ENCODE measurements at places on chromosomes 12 and 14.

DNA sequence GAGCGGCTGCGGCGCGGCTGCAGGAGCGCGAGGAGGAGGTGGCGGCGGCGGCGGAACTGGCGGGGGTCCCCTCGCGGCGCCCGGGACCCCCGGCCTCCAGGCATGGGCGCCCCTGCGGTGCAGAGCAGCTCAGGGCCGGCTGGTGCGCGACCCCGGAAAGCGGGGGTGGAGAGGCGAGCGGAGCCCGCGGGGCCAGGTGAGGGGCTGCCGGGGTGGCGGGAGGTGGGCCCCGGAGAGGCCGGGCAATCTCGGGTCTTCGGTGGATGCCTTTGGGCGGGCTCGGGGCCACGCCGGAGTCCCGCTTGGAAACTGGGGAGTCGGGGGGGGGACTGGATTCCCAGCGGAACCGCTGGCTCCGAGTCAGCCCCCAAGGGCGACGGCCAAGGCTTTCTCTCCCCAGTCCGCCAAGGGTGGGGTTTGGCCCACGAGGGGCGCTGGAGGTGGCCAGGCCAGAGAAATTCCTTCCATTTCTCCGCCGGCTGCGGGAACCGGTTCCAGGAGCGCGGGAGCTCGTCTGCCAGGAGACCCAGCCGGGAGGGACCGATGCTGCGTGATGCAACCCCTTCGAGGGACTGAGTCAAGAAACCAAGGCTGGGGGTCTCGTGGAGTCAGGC, 13.9 kb upstream of the NR4A1 start:
- DNase-seq = no peak

- no peak for DNase-seq
Measured at GRCh38 chr12:49206389-49206788, 17.5 kb upstream of the TUBA1A start.

GRCh38 chr14:78983126-78983525, 813.0 kb downstream of the NRXN3 start:
- no peak for DNase-seq

DNA sequence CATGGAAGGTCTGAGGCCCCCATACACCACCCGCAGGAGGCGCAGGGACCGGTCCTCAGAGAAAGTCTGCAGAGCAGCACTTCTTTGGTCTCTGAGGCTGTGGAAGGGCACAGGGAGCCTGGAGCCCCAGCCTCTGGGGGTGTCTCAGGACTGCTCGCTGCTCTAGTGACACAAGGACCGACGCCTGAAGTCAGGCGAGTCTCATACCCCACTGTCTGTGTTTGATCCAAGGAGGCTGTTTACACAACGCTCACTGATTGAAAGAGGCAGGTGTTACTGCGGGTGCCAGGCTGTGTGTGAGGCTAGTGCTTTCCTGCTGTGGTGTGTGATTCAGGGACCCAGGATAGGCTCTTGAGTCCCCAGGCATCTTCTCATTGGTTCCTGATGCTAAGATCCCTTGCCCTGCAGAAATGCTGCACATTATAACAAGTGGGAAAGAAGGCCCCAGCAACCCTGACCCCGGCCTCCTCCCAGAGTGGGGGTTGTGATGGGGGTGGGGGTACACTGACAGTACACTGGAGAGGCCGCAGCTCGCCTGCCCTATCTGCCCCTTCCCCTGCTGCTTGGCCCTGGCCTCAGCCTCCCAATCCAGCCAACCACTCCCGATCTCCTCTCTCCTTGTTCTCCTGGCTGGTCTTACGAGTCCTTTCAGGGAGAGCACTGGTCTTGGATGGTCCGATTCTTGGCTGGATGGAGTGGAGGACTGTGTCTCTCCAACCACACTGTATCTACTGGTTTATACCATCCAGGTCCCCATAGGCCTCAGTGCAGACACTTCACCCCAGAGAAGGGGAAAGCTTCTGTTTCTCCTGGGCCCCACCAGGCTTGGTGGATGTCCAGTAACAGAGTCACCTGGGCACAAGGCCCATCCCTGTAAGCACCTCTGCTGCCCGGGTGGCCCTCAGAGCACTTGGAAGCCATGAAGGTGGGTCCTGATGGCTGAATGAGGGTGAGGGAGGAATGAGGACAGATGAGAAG, 6.6 kb downstream of the CACNA2D4 start:
- no peak for DNase-seq

DNA sequence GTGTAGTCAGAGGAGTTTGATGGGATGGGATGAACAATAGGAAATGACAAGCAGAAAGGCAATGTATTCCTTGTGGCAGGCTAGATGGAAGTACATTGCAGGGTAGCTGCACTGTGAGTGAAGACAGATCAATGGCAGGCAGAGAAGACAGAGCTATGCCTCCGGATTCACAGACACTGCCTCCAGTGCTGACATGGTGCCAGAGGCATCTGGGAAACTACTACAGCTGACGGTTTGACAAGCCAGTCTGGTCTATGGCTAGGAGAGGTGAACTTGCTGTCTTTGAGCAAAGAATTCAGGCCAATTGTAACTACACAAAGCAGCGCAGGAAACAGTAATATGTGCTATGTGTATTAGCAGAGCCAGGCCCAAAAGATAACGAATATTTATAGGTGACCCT, 193.5 kb downstream of the DIO2 start:
- no peak for DNase-seq

- no peak for DNase-seq
Measured at GRCh38 chr14:78170203-78170602, at the start of gene NRXN3. NRXN3 (plus strand) TSS chr14:78170373; CDS start chr14:78243094, 72,721 bp downstream.

- DNase-seq = no peak
Measured at GRCh38 chr12:123907726-123908476, 64.7 kb downstream of the CCDC92 start.

GRCh38 chr12:11719678-11720099, 70.2 kb downstream of the ETV6 start:
- DNase-seq = no peak

DNA sequence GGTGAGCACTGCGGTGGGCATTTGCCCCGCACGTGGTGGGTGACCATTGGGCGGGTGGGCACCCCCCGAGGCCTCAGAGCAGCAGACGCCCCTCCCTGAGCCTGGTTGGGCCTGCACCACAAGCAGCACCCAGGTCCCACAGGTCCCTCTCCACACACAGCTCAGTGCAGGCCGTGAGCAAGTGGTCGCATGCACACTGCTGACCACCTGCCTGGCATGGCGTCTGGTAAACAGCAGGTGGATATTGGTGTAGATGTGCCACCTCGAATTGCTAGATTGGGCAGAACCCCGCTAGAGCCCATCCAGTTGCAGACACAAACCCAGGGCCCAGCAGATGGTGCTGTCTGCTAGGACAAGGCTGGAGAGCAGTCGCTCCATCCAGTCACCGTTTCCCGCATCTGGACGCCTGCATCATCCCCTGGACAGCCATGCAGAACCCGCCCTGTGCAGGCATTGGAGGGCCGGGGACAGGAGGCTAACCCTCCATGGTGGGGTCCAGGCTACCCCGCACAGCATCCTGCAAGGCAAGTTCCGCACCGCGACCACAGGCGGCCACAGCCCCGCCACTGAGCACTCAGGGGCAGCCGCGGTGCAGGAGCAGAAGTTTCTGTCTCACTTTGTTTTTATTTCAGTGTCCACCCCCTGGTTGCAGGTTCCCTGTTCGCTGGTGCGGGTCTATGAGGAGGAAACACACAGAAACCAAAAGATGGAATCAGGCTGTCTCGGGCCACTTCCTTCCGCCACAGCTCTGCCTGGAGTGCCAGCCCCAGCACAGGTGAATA, 45.6 kb upstream of the RIMBP2 start:
- no peak for DNase-seq

DNA sequence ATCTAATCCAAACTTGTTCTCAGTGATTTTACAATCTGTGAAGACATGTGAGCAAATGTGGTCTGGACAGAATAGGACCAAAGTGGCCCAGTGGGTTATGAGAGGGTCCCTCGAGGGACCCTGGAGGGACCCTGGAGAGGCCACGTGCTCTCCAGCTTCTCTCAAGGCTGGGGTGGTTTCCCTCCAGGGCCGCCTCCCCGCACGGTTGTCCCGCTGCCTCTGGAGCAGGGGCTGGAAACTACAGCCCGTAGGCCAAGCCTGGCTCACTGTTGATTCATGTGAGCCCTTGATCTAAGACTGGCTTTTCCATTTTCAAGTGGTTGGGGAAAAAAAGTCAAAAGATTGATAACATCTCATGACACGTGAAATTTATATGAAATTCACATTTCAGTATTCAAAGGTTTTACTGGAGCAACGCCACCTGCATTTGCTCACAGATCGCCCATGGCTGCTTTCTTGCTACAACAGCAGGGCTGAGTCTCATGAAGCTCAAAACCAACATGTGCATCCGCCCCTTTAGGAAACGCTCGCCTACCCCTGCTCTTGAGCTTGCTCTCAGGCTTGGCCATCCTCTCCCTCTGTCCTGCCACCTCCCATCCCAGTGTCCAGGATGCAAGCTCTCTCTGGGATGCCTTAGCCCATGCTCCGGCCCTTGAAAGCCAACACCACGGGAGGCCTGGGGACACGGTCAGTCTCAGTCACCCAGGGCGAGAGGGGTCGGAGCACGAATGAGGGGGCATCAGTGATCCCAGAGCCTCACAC, 12.1 kb upstream of the LRTM2 start:
- DNase-seq = no peak

- DNase-seq = no peak
Measured at GRCh38 chr14:104644656-104645378, 40.2 kb upstream of the TMEM179 start.

DNA sequence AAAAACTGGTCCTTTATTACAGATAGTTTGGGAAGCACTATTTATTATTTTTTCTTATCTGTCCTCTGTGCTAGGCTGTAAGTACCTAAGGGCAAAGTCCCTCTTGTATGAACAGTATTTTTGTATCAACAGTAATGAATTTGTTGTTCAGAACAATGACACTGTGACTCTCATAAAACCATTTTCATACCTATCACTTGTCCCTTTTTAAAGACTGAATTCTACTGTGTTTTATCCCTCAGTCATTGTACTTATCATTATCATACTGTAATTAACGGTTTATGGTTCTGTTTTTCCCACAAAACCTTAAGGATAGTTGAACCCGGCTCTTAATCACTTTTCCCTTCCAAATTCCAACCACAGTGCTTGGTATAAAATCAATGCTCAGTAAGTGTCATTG, 69.4 kb downstream of the SRGAP1 start:
- no peak for DNase-seq

GRCh38 chr12:105067511-105068031, 16.7 kb downstream of the ALDH1L2 start:
- DNase-seq = no peak

DNA sequence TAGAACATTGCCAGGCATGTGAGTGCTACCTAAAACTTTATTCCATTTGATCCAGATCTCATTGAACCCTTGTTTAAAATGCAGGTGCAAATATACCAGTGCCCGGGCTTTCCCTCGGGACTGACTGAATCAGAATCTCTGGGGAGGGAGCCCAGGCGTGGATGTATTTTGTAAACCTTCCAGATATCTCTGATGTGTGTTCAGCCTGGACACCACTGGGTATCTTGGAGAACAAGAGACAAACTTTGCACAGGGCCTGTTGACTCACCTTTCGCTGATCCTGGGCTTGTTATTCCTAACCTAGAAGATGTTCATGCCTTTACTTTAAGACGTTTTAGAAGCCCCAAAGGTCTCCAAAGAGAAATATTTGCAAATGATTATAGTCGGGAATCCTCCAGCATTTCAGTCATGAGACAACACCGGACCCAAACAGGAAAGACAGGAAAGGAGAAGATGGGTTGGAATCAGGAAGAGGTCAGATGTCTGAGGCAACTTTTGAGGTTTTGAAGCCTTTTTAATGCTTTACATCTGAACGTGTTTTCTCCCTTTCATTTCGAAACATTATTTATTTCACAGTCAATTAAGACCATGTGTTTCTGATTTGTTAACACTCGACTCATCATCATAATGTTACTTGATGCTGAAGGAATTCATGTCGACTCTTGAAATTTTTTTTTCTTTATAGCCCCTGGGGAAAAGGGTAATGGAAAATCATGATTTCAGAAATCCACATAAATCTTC, 118.6 kb downstream of the PLXNC1 start:
- DNase-seq = no peak

- no peak for DNase-seq
Measured at GRCh38 chr14:90807060-90807459, 9.2 kb downstream of the TTC7B start.

DNA sequence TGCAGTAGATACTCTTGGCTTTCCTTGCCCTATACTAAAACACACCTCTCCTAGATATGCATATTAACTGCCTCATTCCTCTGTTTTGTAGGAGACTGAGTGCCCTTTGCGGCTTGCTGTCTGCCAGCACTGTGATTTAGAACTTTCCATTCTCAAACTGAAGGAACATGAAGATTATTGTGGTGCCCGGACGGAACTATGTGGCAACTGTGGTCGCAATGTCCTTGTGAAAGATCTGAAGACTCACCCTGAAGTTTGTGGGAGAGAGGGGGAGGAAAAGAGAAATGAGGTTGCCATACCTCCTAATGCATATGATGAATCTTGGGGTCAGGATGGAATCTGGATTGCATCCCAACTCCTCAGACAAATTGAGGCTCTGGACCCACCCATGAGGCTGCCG, 15.4 kb downstream of the TRAFD1 start:
- DNase-seq = no peak

- DNase-seq = no peak
Measured at GRCh38 chr14:76011930-76012329, 26.4 kb downstream of the IFT43 start.

- no peak for DNase-seq
Measured at GRCh38 chr14:34174973-34175372, 224.1 kb upstream of the EGLN3 start.

DNA sequence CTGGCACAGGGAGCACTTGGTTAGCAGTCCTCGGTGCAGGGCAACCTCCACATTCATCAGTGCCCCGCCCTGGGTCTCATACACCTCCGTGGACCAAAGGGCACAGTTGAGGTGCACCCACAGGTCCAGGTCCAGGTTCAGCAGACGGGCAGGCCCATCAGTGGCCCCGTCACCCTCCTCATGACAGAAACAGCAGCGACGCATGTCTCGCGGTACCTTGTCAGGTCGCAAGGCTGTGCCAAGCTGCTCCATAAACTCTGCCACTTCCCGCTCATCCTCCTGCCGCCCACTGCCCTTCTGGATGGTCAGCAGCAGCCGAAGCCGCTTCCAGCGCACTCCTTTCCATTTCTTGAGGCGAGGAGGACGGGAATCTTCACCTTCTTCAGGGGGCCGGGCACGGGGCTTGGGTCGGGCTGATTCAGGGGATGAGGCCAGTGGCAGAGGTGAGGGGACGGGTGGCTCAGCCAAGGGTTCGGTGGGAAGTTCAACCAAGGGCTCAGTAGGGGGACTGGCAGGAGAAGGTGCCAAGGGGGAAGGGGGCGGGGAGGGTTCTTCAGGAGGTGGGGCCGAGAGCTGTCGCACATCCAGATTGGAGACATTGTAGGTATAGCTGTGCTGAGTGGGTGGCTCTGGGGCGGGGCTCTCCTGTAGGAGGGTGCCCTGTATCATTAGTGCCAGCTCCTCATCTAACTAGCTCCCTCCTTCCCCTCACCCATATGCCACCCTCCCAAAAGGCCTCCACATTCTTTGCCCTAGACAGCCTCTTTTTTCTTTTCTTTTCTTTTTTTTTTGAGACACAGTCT, 8.3 kb upstream of the PRKAG1 start:
- no peak for DNase-seq

DNA sequence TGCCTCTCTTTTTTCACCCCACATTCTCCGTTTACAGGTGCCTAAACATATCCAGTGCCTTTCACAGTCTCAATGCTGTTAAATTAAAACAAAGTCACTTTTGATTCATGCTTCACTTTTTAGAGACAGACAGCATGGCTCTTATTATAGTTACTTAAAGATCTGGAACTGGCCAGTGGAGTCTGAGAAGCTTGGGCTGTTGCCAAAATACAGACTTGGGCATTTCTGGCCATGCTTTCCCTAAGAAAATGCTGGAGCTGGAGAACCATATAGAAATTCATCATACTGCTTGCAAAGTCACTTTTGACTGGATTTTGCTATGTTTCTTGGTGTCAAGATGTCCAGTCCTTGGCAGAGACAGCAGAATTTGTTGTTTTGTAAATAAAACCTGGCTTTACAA, 12.2 kb upstream of the GPR68 start:
- DNase-seq = no peak
